ENCODE measurements at places on chromosomes 2 and 18.

GRCh38 chr18:50982802-50983179 lies 15.0 kb downstream of the ELAC1 start:
- no peak for DNase-seq

DNA sequence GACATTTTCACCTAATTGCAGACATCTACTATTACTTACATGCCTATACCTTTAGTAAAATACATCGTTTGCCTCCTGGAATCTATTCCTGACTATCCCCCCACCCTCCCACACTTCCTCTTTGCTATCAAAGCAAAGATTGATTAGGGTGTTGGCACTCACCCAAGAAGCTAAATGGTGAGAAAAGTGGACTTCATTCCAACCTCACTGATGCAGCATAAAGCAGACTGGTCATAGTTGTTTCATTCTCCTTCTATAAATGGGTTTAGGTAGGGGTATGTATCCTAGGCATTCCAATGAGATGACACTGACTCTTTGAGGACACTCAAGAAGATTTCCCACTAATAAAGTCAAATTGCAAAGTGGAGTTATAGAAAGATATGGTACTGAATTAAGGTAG lies 97.4 kb downstream of the LRP1B start:
- DNase-seq = no peak

GRCh38 chr2:23680951-23681350 lies 246.0 kb downstream of the ATAD2B start:
- DNase-seq = no peak

- no peak for DNase-seq
Measured at GRCh38 chr2:55949613-55950012, 26.0 kb upstream of the EFEMP1 start.

DNA sequence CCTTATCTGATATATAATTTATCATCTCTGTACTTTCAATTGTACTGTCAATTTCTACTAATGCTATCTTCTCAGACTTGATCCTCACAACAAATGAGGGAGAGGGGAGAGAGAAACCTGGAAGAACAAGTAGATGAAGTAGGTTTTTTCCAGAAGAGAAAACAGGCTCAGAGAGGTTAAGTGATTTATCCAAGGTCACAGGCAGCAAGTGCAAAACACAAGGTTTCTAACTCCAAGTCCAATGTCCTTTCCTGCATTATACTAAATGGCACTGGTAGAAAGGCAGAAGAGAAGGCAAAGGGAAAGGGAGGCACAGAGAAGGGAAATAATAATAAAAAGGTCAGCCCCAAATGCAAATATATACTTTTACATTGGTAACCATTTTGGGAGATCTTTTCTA lies 7.5 kb downstream of the MEX3C start:
- no peak for DNase-seq

- no peak for DNase-seq
Measured at GRCh38 chr2:187369471-187369870, 78.6 kb downstream of the CALCRL start.

- no peak for DNase-seq
Measured at GRCh38 chr2:241161646-241162281, 11.5 kb downstream of the PPP1R7 start.

- DNase-seq = no peak
Measured at GRCh38 chr2:51387235-51387634, 355.3 kb upstream of the NRXN1 start.

DNA sequence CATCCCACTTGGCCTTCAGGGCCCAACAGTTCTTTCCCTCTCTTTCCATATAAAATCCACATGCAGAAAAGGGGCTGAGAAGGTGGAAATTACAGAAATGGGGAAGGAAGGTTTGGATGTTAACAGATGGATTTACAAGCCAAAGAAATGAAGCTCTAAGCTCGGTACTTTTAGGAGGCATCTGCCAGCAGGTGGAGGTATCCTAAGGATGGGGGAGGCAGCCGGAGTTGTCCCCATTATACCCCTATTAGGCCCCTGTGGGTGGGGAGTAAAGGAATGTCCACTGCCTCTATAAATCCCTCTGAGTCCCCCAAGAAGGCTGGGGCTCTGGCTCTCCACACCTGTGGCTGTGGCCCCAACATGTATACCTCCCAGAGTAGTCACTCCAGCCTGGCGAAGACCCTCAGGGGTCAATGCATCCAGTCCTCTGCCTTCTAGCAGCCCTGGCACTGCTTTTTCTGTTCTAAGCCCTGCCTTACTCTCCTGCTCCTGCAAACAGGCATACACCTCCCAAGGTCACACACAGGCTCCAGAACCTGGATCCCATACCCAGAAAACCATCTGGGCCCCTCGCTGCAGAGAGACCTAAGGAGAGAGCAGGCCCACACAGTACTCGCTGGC lies 1.2 kb downstream of the FBXO41 start:
- no peak for DNase-seq

- no peak for DNase-seq
Measured at GRCh38 chr2:68127358-68128242, 30.1 kb upstream of the PNO1 start.

DNA sequence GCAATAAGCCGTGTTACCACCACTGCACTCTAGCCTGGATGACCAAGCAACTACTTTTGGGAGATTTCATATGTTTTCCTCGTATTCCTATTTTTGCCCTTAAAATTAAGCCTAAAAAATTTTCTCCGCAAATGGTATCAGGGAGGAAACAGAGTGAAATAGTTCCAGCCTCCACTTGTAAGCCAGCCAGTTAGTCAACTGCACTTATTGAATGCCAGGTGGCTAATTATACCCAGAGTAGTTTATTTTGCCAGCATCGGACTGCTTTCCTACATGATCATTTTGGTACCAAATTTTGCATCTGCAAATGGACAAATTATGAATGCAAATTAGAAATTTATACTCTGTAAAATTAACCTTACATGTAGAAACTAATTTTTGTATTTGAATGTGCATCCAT lies 90.2 kb upstream of the ARHGAP28 start:
- DNase-seq = no peak

GRCh38 chr2:160574468-160575140 lies 81.0 kb upstream of the RBMS1 start:
- DNase-seq = no peak

DNA sequence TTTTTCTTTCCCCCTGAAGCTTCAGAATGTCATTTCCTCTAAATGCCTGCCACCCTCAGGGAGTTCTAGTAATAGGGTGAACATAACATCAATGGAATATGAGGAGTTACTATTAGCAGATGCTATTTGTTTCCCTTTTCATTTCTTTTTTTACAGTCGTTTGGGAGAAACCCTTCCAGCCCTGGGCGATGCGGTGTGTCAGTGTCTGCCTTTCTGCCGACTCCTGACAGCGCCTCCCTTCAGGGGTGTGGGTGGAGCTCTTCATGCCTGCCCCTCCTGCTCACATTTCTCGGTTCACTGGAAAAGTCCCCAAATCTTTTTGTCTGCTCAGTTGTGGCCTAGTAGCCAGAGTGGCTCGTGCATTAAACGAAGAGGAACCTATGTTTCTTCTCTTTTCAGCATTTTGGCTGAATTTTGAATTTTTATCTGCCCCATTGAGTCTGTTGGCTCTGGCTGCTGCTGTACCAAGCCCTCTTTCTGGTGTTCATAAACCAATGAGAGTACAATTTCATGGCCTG lies 72.3 kb downstream of the FMNL2 start:
- no peak for DNase-seq

- no peak for DNase-seq
Measured at GRCh38 chr2:238875101-238875470, 27.2 kb downstream of the TWIST2 start.

DNA sequence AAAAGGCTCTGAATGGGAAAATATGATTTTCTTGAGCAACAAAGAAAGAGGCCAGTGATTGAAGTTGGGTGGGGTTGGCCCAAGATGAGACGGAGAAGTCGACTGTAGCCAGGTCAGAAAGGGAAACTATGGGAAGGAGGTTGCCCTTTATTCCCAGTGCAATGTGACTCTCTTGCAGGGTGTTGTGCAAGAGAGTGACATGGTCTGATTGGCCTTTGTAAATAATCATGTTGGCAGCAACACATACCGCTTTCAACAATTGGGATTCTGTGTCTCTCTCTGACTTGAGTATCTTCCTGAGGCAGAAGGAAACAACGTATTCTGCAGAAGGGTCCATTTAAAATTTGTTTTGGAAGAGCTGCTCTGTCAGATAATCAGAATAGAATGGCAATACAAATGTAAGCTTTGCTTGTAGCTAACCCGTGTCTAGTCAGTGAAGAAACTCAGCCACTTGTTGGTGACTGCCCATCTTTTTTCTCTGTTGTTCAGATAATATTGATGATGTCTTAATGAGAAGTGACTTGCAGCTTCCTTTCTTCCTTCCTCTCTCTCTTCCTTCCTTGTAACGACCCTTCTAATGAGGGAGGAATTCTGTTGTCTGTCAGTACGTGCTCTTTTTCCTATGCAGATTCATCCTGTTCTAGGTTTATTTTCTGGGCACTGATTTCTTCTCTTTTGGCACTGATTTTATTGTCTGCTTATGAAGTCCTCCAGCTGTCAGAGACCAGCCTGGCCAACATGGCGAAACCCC lies 311.0 kb upstream of the FAM98A start:
- no peak for DNase-seq

DNA sequence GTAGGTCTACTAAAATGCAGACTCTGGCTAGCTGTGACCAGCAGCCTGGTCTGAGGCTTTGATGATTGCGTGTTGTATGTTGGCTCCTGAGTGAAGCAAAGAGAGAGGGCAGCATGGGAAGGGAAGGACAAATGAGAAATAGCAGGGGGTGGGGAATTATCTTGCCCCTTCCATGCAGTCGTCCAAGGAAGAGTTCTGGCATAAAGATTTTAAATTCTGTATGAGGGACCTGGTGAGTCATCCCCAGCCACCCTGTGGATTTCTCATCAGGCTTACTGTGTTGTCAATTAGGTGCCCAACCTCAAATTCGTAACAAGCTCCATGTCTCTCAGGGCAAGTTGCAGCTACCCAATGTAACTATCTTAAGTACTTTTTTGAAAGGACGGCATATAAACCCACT lies 72.1 kb upstream of the NOSTRIN start:
- DNase-seq = no peak

- DNase-seq = no peak
Measured at GRCh38 chr2:223562078-223562477, 40.1 kb downstream of the SCG2 start.

DNA sequence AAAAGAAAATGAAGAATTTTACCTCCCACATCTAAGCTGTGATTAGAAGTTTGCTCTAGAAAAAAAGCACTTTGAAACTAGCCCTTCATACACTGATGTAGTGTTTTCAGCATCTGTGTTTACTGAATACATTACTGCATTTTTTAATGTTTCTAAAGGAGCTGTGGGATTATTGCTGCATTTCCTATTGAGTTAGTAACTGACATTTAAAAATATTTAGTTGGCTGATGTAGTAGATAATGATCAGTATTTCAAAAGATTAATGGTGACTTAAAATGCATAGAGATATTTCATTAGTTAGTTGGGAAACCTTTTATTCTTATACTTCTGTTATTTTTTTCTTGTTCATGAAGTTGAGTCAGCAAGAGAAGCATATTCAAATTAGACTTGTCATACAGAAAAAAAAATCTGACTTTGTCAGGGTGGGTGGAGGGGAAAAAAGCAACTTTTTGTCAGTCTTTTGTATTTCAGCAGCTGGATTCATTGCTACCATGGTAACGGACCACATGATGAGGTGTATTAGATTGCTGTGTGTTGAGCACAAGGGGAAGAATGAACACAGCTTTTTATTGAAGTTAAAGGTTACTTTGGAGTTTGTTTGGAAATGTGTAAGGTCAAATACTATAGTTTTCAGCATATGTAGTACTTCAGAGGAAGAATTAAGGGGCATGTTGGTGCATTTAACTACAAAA lies at the start of gene DTNA:
DTNA (plus strand) TSS at position 549 of the 692 bp plus-strand sequence. CDS start 45,679 bp downstream, outside the sequence.
- no peak for DNase-seq

DNA sequence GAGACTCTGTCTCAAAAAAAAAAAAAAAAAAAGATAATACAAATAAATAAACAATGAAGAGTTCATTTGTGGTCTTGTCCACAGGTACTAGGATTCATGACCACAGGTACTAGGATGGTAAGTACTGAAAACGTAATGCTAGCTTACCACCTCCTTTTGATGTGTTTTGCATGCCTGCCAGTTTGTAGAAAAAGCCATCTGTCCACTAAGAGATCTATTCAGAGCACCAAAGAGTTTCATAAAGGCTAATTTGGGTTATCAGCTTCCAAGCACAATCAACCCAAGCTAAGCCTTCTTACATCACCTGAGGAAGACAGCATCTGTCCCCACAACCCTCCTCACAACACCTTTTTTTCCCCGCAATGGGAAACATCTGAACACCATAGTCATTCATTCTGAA lies 477.2 kb downstream of the ZEB2 start:
- DNase-seq = no peak

Measured in cortex of kidney (tissue), 1 donor.